H54 (cell line): ENCODE measurements at places on chromosomes 11 and 22.

DNA sequence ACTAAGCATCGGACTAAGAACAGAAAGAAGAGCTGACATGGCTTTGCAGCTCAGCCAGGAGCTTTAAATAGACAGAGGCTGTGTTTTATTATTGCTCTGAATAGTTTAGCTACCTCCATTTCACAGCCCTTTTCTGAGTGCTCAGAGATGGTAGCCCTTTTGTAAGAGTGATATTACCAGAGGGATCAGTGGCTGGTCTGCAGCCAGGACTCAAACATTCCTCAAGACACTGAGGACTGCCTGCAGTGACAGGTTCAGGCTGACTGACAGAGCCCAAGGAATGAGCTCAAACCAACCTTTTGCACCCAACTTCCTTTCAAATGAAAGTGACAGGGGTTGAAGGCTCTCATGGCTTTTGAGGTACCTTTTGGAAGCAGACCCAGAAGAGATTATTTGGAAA, 189.0 kb downstream of the DDX10 start:
- no peak for DNase-seq

- DNase-seq = peak; percentile 42
These were observed 4.7 kb downstream of the OLFML1 start for GRCh38 chr11:7490054-7490453.

DNA sequence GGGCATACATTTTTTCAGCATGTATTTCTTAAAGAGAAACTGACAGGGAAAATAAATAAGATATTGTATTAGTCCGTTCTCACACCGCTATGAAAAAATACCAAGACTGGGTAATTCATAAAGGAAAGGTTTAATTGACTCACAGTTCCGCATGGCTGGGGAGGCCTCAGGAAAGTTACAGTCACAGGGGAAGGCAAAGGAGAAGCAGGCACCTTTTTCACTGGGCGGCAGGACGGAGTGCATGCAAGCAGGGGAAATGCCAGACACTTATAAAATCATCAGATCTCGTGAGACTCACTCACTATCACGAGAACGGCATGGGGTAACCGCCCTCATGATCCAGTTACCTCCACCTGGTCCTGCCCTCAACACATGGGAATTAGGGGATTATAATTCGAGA, 44.2 kb downstream of the PPFIA1 start:
- DNase-seq = no peak

DNA sequence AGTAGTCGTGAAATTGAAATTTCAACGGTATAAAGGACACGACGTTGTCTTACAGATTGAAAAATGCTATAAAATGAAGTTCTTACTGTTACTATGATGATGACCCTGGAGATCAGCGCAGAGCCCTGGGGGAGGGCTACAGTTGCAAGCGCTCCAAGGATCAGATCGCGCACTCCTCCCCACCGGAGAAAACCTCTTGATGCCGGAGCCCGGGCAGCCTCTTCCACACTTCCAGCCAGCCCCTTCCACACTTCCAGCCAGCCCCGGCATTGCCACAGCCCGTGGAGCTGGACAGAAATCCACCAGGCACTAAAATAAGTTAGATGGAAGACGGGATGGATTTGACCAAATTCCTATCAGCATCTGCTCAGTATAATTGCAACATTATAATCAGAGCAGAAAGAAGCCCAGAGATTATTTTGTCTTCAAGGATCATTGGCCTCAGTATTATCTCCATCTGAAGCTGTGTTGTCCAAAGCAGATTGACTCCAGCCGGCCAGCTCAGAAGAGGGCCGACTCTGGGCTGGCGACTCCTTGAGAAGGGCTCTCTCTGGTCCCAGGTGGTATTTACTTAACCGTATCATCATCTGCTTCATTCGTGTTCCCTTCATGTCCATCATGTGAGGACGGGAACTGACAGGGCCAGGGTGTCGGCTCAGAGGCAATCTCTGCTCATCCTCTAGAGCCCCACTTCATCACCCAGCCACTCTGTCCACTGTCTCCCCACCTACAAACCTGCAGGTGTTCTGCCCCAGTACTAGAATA, 777 bp upstream of the MICAL3 start:
- no peak for DNase-seq

DNA sequence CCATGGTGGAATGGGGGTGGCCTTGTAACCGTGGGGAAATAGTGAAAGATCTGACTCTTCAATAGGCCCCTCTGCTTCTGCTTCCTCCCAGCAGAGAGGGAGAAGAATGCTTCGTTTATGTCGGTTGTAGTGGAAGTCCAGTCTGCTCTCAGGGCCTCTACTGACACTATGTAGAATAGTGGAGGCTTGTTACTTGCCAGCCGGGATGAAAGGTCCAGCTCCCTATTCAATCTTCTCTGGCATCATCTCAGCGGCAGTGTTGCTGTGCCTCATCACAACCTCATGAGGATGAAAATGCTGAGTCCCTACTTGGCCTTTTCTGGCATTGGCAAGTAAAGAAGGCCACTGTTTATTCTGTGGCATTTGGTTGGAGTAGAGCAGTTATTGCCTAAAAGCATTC, 820.9 kb upstream of the TENM4 start:
- no peak for DNase-seq

DNA sequence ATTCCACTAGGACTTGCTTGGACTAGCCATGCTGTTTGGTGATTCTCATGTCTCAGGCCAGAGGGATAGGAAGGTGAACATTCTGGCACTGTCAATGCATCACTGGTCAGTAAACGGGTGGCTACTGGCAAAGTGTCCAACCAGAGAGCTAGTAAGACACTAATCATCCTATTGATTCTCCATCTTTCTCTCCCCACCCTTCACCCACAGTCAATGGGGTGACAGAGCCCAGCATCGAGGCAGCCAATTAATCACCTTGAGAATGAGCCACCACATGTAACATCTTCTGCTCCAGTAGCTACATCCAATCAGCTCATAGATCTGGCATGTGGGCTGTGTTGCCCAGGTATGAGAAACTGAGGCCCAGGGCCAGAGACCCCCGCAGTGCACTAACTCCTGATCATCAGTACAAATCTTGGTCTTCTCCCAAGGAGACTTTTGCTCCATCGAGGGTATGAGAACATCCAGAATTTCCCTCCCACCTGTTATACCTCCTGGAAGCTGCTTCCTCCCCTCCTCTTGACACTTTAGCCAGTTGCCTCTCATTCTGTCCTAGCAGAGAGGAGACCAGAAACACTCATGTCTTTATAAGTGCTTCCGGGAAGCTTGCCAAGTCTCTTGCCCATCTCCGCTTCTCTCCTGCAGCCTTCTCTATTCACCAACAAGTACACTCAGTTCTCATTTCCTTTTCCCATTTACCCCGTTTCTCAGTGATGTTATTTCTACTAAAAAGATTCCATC, 17.0 kb downstream of the HTR3A start:
- no peak for DNase-seq

GRCh38 chr11:1467270-1467669, 19.3 kb downstream of the MOB2 start:
- no peak for DNase-seq
